ENCODE measurements at places on chromosomes 13 and 19.
A peak's percentile ranks its signal among the peaks of the same experiment; 100 is the strongest.

DNA sequence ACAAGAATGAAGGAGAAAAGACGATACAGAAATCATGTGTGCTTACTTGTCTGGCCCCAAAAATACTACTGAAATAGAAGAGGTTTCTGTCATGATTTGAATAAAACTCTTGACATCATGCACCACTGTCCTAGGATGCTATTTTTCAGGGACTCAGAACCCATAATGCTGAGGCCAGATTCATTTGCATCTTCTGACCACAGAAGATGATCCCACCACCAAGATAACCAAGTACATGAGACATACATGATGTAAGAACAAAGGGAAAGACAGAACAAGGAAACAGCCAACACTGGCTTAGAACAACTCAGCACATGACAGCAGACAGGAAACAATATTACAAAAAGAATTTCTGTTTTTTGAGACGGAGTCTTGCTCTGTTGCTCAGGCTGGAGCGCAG is 2.5 kb downstream of the ZNF552 start:
- DNase-seq: no peak

GRCh38 chr19:32802840-32803239 is 66.7 kb downstream of the SLC7A9 start:
- DNase-seq: no peak

DNA sequence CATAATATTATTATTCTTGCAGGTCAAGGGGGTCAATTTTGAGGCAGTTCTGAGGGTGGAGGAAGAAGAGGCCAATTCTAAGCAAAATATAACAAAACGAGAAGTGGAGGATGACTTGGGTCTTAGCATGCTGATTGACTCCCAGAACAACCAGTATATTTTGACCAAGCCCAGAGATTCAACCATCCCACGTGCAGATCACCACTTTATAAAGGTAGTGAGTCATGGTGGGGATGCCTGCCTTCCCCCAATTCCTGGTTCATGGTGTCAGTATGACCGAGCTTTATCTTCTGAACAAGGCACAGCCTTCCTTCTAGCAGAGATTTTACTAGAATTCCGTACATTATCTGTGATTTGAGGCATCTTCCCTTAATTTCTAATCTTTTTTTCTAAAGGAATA is 9.4 kb upstream of the DCUN1D2 start:
- peak; percentile 51 for DNase-seq

DNA sequence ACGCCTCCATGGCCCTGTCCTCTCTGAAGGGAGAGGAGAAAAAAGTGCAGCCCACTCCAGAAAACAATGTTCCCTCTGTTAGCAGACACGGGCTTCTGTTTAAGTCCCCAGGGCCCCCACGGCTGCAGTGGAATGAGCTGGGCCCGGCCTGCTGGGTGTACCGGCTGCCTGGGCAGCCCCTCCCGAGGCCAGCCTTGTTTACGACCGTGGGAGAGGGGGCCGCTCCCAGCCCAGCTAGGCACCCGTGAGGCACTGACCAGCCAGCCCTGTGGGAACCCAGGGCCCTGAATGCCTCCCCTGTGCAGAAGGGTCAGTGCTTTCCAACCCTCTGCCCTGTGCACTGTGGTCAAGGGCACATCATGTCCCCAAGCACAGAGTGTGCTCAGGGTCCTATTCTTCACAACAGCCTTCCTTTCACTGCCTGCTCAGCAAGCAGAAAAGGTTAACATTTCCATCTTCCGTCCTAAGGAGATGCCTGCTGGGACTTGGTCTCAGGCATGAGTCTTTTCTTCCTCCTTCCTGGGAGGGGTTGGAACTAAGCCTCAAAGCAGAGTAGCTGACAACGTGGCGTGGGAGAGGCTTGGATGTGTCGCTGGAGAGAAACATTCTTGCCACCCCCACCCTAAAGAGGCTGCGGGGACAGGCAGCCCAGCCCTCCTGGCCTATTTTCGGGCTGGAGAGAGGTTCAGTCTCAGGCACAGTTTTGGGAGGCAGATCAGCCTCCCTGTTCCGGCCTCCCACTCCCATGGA is 90.1 kb downstream of the RGCC start:
- DNase-seq: no peak

- no peak for DNase-seq
Measured at GRCh38 chr19:42326969-42327368, 1.5 kb downstream of the MEGF8 start.

DNA sequence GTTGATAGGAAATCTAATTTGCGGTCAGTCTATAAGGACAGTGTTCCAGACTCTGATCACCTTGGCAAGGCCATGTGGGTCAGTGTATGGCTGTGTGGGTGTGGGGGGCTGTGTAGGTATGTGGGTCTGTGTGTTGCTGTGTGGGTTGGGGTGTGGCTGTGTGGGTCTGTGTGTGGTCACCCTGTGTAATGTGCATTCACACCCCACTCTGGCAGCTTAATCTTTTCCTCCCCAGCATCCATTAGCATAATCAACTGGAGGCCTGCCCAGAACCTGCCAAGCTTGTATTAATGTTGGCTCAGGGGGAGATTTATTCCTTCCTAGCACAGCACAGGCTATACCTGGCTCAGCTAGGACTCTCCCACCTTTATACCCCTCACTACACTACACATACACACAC is 203.2 kb downstream of the TUBA3C start:
- DNase-seq: no peak

DNA sequence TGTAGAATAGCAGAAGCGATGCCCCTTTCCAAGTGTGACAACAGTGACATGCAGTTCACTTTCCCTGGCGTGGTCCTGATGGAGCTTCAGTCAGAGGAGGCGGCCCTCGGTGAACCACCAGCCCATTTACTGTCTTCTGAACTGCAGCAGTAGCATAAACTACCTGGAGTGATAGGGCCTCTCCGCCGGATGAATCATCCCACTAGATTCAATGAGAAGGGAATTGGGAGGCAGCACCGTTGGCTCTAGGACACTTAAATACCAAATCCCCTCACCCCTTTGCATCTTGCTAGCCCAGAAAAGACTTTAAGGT is 112.8 kb upstream of the GPR12 start:
- no peak for DNase-seq

DNA sequence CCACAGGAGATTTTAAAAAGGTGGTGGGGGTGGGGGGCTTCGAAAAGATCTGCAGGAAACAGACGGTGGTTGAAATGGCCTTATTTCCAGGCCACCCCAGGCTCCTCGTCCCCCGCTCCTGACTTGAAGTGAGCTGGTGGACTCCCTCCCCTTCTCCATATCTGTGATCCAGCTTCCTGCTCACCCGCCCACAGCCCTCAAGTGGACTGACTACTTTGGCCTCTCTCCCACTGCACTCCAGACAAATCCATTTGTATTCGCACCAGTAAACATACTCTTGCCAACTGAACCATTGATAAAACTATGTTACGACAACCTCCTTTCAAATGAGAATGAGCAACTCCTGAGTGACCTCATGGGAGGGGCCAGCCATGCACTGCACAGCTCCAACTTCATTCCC is 259.5 kb downstream of the COL4A1 start:
- DNase-seq: peak; percentile 43

DNA sequence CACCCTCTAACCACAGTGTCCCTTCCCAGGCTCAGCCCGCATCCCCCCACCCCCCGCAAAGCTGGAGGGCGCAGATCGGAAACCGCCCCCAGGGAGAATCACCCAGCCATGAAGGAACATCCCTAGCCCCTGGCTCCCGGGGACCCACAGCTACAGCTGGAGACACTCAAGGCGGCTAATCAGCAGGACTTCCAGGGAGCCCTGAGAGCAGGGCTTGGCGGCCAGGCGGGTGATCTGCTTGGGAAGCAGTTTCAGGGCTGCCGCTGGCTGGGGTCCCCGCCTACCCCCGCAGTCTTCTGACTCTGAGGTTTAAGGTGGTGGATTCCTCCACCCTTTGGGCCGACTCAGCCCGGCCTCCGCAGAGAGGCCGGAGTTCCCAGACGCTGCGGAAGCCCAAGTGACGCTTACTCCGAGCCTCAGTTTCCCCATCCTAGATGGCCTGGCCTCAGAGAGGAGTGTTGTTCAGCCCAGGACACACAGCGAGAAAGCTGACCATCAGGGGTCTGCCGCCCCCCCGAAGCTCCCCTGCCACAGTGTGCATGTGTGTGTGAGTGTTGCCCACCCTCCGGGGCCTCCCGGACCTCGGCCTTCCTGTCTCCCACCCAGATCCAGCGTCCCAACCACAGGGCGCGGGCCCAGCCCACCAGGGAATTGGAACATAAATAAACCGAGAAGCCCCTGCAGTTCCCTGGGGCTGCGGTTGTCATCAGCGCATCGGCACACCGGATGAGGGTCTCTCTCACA is 9.8 kb downstream of the FUT6 start:
- no peak for DNase-seq

- no peak for DNase-seq
Measured at GRCh38 chr13:52061587-52061986, 37.1 kb downstream of the UTP14C start.

DNA sequence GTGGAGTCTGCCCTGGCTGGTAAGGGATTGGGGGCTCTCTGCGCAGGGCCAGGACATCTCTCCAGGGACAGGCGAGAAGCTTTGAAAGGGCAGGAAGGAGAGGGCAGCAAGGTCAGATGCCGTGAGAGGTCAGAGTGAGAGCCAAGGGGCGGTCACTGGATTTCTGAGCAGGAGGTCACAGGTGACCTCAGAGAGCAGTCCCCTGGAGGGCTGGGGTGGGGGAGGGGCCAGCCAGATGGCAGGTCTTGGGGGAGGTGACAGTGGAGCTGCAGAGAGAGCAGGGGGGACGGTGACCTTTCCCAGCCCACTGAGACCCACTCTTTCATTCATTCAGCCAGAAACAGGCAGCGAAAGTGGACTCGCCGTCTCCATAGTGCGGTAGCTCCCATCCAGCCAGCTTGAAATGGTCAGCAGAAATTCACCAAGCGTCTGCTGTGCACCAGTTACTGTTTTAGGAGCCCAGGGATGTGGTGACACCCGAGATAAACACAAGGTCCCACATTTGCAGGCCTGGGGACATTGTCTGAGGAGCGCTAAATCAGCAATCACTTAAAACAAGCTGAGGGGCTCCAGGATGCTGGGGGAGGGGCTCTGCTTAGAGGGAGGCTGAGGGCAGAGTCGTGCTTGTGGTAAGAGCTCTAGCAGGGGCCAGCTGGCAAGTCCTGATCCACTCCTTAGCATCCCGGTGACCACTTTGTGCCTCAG is 10.2 kb downstream of the CARM1 start:
- no peak for DNase-seq
